ENCODE measurements at places on chromosomes 6 and 20.

GRCh38 chr20:17827079-17827478 is 127.3 kb downstream of the BANF2 start:
- DNase-seq = no peak

GRCh38 chr20:13487202-13487601 is 151.5 kb downstream of the TASP1 start:
- no peak for DNase-seq

DNA sequence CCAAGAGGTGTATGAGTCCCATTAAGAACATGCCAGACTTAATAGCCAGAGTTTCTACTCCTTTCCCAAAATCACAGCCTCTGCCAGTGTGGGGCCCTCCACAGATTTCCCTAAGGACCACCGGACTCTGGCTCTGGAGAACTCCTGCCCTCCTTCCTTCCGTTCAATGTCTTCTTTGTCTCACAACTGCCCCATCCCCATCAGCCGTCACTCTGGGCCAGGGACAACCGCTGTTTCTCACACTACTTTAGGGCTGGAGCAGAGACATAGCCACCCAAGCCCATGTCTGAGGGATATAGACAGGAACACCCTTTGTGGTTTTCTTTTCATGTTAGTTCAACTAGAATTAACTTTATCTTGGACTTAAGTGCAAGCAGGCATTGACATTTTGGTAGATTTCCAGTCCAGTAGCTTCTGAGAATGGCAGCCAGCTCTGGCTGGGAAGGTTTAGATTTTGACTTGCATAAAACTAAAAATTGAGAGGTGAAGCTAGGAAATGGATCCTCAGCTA is 6.7 kb upstream of the ACSS1 start:
- no peak for DNase-seq

DNA sequence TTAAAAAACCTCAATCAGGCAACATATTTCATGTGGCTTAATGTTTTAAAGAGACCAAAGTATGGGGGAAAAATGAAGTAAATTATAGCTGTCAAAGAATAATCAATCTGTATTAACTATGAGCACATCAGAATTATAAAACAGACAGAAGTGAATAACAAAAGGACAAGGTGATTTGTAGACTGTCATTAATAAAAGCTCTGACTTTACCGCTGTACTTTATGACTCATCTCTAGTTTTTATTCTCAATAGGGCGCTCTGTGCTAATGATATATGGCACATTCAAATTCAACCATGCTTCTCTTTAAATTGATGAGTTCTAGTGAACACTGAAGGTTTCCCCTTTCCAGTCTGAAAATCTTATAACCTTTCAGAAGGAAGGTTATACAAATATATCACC is 72.0 kb downstream of the PREP start:
- no peak for DNase-seq

DNA sequence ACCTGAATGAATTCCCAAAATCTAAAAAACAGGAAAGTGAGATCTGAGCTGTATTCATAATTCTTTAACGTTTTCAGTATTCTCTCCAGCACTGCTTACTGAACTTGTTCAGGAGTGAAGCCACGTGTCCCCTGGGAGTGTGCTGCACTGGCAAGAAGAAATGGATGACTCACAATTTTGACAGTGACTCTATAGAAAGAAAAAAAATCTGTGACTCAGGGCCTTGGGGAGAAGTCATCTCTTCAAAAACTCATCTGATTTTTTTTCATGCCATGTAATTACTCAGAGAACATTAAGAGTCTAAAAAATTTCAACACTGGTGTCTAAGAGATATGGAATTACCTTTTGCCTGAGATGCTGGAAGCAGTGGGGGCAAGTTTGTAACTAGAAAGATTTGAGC is 39.7 kb downstream of the ANKEF1 start:
- peak; percentile 79 for DNase-seq

DNA sequence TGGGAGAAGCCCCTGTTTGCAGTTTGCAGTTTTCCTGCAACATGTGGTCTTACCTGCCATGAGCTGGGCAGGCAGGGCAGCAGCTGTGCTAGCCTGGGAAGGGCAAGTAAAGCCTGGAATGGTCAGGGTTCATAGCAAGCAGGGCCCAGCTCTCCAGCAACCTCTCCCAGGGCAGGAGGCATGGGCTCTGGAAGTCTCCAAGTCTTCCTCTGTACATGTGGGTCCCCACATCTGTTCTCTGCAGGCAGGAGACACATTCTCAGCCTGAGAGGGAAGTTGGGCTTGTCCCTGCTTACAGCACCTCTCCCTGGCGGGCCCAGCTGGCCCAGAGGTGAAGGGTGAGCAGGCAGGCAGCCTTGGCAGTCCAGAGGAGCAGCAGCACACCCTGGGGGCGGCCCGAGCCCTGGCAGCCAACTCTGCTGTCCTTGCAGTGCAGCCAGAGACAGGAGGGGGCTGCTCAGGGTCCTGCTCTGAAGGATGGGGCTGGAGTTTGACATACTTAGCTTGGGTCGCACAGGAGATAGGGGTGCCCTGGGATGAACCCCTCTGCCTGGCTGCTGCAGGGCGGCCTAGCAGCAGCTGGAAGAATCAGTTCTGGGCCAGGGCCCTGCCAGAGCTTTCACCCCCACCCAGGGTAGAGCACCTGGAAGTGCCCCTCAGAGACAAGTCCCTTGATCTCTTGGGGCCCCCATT is 176.0 kb downstream of the MRPL14 start:
- no peak for DNase-seq

- no peak for DNase-seq
These were observed 44.7 kb downstream of the BMP6 start for GRCh38 chr6:7770601-7771000.

- DNase-seq = no peak
These were observed 79.0 kb upstream of the ATXN1 start for GRCh38 chr6:16840291-16840690.

DNA sequence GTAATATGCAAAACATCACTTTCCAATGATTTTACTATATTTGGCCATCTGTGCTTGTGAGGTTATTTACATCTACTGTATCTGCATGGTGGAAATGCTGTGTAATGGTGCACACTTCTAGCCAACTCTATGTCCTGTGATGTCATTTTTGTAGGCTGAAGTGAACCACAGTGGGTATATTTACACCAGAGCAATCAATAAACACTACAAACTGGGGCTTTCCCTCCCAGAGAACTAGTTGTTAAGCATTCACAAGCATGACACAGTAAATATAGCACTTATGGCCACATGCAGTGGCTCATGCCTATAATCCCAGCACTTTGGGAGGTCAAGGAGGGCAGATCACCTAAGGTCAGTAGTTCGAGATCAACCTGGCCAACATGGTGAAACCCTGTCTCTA is 4.9 kb downstream of the SLC22A2 start:
- DNase-seq = no peak

GRCh38 chr20:64100566-64100888 is 6.8 kb downstream of the NPBWR2 start:
- DNase-seq = no peak

DNA sequence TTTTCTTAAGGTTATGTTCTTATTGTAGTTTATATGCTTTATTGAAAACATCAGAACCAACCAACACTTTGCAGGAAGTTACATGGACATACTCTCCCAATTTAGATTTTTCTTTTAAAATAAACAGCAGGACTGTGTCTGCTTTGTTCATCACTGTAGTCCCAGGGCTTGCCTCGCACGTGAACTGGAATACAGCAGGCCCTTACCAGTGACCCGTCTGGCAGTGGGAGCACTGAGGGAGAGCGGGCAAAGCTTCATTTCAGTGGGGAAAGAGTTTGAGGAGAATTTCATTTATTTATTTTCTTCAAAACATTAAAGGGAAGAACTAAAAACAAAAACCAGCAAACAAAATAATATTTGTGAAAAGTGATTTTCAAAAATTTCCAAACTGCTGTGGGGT is 230.8 kb downstream of the PAX1 start:
- DNase-seq = no peak

DNA sequence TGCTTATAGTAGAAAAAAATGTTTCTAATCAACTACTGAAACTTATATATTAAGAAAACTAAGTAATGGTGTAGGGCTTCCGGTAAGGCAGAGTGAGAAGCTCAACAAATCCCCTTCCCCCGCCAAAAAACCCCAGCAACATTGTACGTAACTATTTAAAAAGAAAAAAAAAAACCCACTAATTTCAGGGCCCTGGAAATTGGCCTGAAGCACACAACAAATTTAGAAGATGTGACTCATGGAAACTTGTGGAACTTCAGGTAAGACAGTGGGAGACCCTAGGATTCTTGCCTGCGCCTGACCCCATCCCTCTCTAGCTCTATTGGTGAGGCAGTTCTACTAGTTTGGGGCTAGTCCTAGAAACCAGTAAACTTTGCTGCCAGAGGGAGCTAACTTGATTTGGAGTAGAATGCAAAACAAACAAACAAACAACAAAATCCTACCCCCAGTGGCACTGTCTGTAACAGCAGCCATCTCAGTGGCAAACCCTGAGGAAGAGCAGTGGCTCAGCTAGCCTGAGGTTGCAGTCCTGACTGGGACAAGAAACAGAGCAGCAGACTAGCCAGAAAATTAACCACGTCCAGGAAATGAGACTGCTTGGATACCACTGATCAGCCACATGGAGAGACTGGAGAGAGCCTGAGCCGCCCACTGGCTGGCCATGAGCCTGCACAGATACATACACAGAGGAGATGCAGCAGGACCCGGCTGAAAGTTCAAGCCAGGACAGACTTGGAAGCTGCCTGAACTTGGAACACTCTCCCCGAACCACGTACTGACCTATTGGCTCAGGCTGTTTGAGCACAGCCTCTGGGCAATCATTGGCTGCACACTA is 135.1 kb downstream of the TBXT start:
- DNase-seq = no peak

DNA sequence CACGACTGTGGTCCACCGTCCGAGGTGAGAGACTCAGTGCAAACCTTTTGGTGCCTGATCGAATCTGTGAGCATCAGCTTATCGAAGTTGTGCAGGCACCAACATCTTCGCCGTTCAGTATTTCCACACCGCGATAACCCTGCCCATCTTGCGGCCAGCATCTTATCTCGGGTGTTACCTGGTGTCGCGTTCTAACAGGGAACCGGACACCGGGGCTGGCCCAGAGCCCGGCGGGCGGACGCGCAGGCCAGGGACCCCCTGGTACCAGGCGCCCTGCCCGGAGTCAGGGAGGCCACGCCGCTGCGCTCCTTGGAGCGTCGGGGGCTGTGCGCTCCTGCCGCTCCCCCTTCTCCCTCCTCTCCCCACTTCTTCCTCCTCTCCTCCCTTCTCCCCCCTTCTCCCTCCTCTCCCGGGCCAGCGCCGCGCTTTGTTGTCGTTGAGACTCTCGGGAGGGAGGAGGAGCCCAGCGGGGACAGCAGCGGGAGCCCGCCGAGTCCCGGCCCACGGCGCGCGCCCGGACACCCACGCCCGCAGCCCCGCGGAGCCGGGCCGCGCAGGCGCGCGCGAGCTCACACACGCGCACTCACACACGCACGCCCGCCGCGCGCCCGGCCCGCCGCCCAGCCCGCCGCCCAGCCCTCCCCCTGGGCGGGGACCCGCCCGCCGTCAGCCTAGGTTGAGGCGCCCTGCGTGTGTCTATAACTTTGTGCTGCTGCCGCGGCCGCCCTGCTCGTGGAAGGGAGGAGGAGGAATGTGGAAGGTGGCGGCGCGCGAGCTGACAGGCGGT is 1.4 kb upstream of the FOXO3 start:
- DNase-seq = peak; percentile 98

DNA sequence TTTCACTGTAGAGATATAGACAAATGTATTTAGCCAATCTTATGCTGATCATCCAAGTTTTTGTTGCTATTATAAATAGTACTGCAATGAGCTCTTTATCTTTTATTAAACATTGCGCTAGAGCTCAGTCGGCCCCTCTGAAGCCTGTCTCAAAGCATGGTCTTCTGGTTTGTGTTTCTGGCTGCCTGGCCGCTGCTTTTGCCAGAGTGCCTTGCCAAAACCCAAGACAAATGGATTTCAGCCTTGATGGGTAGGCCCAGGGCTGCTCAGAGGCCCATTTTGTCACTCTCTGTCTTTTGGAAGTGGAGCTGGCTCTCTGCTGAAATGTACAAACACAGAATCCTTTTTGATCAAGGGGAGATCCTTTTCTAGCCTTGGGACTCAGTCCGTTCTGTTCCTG is 102.9 kb upstream of the KCNG1 start:
- DNase-seq = no peak

- DNase-seq = no peak
These were observed 206.2 kb downstream of the WDR27 start for GRCh38 chr6:169495601-169496000.

DNA sequence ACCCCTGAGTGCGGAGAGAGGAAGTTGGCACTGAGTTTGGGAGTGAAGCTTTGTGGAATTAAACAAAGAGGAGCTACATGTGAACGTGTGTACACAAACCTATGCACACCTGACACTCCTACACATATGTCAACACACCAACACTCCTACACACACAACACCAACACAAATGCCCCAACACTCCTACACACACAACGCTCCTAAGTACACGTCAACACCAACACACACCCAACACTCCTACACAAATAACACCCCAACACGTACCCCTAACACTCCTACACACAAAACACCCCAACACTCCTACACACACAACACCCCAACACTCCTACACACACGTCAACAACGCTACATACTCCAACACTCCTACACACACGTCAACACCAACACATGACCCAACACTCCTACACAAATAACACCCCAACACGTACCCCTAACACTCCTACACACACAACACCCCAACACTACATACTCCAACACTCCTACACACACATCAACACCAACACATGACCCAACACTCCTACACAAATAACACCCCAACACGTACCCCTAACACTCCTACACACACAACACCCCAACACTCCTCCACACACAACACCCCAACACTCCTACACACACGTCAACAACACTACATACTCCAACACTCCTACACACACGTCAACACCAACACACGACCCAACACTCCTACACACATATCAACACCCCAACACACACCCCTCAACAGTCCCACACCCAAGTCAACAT is 40.1 kb upstream of the ZBP1 start:
- no peak for DNase-seq
